ENCODE measurements at places on chromosomes 7 and 10.

- DNase-seq: no peak
Measured at GRCh38 chr10:71597821-71598498, 121.6 kb downstream of the C10orf105 start.

GRCh38 chr7:157664034-157664433 lies 327.2 kb downstream of the DNAJB6 start:
- no peak for DNase-seq

- peak; percentile 1 for DNase-seq
Measured at GRCh38 chr7:69309601-69310000, 288.7 kb upstream of the AUTS2 start.

DNA sequence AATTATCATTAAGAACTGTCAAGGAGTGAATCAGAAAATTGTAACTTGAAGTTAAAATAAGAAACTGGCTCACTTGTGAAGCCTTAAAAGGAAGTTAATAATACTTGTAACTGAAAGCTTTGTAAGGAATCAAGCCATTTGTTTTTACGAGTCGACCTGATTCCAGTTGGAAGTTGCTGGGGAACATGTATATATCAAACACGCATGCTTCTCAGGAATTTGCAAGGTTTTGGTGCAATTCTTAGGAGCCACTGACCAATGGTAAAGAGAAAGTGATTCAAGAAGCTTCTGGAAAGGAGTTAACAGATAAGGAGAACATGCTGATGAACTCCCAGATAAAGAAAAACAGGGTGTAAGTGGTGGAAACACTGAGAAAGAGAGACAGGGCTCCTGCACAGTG lies 56.4 kb downstream of the ETV1 start:
- no peak for DNase-seq

DNA sequence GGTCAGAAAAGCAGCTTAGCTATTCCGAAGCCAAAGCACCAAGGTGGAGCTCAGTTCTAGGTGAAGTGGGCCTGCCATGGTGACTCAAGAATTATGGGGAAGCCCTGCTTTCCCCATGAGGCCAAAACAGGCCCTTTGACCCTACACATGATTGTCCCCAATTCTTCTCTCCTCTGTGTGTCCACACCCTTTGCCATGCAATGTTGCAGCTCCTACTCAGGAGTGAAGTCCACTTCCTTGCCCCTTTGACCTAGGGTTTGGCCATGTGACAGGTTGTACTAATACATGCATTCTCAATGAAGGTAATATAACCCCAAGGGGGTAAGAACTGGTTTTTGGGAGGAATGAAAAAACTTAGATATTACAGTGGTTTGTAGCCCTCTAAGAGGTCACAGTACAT lies 67.6 kb upstream of the MKRN1 start:
- no peak for DNase-seq

DNA sequence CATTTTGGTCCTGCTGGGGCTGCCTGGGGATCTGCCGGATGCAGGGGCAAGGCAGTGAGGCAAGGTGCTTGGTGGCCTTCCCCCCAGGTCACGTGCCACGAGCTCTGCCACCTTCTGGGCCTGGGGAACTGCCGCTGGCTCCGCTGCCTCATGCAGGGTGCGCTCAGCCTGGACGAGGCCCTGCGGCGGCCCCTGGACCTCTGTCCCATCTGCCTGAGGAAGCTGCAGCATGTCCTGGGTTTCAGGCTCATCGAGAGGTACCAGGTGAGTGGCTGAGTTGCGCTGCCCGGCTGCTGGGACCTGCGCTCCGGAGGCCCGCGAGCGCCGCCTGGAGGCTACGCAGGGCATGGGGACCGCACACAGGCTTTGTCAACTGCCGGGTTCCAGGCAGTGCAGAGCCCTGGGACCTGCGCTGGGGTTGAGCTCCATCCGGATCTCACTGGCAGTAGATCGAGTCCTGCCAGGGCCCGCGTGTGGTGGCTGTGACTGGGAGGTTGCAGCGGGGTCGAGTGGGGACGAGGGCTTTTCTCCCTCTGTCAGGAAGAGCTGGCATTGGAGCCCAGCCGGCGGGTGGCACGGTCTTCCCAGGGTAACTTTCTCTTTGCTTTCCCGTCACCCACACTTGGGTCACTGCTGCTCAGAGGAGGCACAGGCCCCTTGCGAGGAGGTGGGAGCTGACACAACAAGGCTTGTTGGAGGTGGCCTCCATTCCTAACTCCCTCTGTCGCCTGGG lies 21.7 kb downstream of the AMZ1 start:
- DNase-seq: no peak

DNA sequence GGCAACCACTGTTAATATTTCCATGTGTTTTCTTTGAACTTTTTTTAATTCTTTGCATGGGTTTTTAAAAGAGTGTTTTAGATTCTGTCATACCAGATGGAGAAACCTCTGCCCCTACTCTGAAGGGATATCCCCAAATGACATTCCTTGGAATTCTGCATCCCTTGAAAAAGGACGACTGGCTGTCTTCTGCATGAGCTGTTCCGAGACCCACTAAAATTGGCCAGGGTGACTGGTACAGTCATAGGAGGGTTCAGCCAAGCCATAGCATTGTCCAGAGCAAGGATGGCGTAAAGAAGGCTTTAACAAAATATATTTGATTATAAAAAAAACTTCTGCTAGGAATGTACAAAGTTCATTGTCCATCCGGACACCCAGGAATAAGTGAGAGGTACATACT lies 952.9 kb downstream of the NRG3 start:
- DNase-seq: no peak

- DNase-seq: no peak
Measured at GRCh38 chr7:146764458-146764857, 647.9 kb downstream of the CNTNAP2 start.

DNA sequence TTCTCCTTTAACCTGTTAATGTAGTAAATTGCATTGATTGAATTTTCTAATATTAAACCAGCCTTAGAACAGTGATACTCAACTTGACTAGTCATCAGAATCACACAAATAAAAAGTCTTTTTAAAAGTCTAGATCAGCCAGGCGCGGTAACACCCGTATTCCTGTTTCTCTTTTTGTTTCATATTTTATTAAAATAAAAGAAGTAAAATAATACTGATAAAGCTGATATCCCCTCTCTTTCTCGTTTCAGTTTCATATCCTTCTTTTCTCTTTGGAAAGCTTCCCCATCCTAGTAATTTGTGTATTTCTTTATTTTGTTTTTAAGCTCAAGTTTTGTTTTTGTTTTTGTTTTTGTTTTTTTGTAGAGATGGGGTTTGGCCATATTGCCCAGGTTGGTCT lies 9.3 kb downstream of the SMO start:
- DNase-seq: no peak

DNA sequence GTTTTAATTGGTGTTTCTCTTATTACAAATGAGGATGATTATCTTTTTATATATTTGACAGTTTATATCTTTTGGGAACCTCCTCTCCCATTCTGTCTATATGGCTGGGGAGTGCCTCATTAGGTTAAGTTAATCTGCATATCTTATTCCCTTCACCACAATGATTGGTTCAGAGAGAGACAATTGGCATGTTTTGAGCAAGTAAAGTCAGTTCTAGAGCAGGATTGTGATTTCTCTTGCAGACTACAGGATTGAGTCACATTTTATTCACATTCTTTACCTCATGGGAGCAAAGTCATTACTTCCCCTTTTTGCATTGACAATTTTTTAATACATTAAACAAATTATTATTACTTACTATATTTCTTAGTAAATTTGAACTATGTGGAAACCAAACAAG lies 345.6 kb downstream of the MDFIC start:
- DNase-seq: no peak

GRCh38 chr10:122467701-122468100 lies 6.3 kb downstream of the HTRA1 start:
- DNase-seq: no peak

GRCh38 chr7:106281127-106281526 lies 3.7 kb downstream of the NAMPT start:
- no peak for DNase-seq

- no peak for DNase-seq
Measured at GRCh38 chr7:93566876-93567275, 7.6 kb downstream of the CALCR start.

- no peak for DNase-seq
Measured at GRCh38 chr10:101244321-101245050, 15.2 kb upstream of the LBX1 start.

- peak; percentile 13 for DNase-seq
Measured at GRCh38 chr10:81600185-81600584, 274.8 kb upstream of the NRG3 start.

DNA sequence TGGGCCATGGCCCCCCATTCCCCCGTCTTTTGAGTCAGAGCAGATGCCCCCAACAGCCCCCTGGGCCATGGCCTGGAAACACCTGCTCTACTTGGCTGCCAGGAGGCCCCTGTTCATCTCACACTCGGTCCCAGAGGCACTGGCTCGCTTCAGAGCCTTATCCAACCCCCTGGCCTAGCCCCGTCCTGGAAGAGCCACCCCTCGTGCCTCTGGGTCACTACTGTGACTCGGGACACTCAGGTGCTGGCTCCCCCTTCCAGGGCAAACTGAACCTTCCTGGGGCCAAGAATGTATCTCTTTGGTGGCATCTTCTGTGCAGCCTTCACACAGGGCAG lies 7.0 kb downstream of the POLR2J start:
- DNase-seq: no peak

DNA sequence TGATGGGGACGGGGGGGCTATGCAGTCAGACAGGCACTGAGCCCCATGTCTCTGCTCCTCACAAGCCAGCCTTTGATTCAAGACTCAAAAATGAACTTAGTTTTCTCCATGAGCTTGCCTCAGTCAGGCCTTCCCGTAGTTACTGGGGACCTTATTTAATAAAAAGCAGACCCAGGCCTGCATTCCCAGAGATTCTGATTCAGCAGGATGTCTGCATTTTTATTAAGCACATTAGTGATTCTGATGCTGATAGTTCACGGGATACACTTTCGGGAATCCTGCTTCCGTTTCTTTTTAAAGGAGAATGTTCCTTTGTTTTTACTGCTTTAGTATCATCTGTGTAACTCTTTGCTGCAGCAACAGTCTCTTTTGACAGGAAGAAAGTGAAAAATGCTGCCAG lies 28.3 kb upstream of the PLPP4 start:
- peak; percentile 57 for DNase-seq

DNA sequence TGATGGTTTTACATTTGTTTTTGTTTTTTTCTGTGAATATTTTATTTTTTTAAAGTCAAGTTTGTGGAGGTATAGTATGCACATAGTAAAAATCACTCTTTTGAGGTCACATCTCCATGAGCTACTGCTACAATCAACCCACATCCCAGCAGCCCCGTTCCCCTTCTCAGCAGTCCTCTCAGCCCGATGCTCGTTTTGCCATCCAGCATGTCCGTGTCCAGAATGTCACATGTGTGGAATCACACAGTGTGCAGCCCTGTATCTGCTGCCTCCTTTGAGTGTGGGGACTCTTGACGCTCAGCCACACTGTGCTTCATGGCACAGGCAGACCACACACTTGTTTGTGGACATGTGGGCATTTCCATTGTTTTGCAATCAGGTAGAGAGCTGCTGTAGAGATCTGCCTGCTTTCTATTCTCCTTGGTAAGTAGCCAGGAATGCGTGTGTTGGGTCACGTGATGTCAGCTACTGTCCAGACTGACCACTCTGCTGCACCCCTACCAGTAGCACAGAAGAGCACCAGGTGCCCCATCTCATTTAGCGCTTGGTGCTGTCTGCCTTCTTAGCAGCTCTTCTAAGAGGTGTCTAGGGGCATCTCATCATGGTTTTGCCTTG lies 71.6 kb upstream of the CAMK2B start:
- no peak for DNase-seq

GRCh38 chr10:97406064-97406463 lies 4.9 kb upstream of the RRP12 start:
- DNase-seq: no peak

DNA sequence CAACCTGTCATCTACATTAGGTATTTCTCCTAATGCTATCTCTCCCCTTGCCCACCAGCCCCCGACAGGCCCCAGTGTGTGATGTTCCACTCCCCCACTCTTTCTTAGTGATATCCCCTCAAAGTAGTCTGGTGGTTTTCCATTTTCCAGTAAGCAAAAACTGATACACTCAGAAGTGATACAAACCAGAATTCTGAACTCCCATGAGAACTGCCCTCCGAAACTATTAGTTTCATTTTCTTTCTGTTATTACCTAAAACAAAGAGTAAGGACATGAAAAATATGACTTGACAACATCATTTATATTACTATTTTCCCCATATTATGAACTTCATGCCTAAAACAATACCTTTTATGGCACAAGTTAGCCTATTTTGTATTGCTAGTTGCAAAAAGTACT lies 175.0 kb downstream of the OTUD1 start:
- no peak for DNase-seq

- DNase-seq: no peak
Measured at GRCh38 chr10:15453457-15453856, 82.4 kb upstream of the FAM171A1 start.

- DNase-seq: no peak
Measured at GRCh38 chr7:30256349-30256858, 28.0 kb upstream of the ZNRF2 start.

DNA sequence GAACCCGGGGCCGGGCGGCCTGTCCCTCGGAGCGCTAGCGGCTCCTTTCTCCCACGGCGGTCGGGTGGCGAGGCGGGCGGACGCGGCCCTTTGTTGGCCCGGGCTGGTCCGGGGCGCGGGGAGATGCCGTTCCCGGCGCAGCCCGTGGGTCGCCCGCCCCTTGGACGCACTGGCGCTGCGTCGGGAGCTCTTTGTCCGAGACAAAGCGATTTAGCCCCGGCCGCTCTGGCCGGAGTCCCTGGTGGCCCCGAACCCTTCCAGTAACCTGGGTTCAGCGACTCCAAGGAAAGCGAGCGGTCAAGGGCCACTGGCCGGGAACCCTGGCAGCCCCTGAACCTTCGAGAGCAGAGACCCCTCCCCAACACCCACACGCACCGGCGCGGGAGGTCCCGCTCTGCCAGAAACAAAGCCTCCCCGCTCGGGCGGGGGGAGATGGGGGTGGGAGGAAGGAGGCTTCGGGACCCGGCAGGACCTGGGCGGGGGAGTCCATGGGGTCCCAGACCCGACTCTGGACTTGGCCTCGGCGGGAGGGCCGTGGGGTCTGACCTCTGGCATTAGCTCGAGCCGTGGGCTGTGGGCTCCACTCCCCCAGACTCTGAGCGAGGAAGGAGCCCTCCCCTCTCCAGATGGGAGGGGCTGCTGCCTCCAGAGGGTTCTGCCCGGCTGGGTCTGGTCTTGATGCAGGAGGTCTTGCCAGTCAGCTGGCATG lies 836 bp downstream of the DPYSL4 start:
- no peak for DNase-seq

DNA sequence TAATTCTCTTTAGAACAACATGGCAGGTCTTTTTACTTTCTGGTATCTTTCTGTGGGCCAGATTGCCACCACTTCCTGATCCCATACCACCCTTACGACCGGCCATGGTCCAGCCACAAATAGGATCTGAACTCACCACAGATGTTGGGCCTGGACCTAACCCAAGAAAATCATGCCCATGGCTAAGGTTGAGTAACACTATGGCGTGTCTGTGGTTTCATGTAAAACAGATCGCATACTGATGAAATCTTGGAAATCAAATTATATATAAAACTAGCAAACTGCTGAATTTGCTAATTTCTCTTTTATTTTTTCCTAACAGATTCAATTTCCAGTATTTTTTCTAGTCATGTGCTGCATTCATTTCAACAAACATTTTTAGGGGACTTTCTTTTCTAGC lies 77.2 kb downstream of the CH25H start:
- DNase-seq: no peak
